Anterior cingulate cortex (tissue), 58 donors: ENCODE measurements at places on chromosomes 13 and 19.

DNA sequence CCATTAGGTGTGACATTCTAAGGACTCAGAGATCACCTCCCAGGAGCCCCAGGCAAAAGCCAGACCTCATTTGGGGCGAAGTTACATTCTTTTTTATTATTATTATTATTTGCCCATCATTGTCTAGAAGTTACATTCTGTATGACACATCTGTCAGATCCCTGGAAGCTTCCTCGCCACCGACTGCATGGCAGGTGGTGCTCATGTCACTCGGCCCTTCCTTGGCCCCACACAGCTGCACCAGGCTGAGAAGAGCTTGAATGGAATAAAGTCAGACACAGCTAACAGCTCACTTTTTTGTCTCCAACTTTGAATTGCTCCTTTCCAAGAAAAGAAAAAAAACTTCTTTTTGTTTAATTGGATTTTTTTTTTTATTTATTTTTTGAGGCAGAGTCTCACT is 41.4 kb upstream of the LDLR start:
- no peak for DNase-seq

DNA sequence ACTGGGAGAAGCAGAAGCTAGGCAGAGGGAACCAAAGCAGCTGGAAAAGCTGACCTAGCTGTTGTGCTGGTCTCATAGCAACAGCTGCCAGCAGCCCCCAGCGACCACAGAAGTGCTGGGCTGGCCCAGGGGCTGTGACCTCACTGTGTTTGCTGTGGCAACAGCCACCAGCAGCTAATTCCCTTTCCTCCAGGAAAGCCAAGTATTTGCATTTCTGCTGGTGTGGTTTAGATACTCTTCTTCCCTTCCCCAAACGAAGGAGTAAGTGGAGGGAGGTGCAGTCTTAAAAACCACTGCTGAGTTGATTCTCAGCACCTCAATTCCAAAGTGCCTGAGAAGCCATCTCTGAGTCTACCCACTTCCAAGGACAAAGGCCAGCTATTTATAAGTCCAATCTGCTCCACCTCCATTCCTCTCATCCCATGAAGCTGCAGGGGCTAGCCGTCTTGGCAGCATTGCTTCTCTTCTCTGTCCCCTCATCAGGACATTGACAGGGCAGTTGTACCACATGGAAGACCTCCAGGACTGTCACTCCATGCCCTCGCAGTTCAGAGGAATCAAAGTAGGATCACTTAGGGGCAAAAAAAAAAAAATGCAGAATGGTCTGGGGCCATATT is 11.5 kb upstream of the CCDC97 start:
- DNase-seq: no peak

DNA sequence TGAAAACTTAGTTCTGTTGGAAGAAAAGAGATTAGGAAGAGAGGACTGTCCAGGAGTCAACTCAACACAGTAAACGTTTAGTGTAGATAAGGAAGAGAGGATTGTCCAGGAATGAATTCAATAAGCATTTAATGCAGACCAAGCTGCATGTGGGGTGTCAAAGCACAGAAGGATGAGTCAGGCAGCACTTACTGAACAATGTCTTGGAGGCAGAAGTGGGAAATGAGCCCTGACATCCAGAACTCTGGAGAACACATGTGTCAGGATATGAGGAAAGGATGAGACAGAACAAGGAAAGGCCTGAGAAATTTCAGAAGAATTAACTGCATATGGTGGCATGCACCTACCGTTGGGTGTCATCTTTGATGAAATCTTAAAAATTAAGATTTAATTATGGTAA is 429.2 kb upstream of the HTR2A start:
- DNase-seq: no peak

DNA sequence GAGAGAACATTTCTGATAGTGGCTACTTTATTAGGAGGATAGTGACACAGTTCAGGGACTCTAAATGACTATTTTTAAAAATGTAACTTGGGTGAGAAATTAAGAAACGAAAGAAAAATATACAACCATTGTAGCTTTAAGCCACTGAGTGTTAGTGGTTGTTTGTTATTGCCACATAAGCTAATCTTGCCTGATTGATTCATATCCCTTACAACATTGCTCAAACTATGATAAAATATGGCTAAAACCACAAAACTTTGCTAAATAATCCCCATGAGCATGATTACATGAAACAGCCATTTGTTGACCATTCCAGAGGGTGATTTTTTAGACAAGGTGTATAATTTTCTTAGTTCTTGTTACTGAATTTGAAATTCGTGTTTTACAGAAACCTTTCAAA is 343.4 kb downstream of the SLITRK5 start:
- no peak for DNase-seq

DNA sequence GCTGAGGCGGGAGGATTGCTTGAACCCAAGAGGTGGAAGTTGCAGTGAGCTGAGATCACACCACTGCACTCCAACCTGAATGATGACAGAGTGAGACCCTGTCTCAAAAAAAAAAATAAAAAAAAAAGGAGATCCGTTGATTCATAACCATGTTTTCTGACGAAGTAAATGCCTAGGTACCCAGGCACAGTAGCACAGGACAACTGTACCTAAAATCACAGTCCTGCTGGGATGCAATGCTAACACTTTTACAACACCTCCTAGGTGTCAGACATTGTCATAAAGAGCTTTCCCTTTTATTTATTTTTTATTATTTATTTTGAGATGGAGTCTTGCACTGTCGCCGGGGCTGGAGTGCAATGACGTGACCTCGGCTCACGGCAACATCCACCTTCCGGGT is 2.5 kb upstream of the TTC9B start:
- DNase-seq: no peak

GRCh38 chr13:109140479-109141349 is 511.3 kb downstream of the MYO16 start:
- no peak for DNase-seq

- no peak for DNase-seq
These were observed 697.8 kb downstream of the DACH1 start for GRCh38 chr13:71169180-71169579.

DNA sequence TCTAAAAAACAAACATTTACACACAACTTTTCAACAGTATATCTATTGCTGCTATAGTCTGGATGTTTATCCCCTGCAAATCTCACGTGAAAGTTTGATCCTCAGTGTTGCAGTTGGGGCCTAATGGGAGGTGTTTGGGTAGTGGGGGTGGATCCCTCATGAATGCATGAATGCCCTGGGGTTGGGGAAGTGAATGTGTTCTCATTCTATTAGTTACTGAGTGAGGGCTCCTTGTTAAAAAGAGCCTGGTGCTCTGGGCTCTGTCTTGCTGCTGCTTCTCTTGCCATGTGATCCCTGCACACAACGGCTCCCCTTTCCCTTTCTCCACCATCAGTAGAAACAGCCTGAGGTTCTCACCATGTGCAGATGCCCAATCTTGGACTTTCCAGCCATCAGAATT is 242.7 kb upstream of the HTR2A start:
- no peak for DNase-seq

- no peak for DNase-seq
These were observed 192.2 kb downstream of the STK24 start for GRCh38 chr13:98384739-98385138.
